ENCODE measurements at places on chromosomes 3 and 15.

DNA sequence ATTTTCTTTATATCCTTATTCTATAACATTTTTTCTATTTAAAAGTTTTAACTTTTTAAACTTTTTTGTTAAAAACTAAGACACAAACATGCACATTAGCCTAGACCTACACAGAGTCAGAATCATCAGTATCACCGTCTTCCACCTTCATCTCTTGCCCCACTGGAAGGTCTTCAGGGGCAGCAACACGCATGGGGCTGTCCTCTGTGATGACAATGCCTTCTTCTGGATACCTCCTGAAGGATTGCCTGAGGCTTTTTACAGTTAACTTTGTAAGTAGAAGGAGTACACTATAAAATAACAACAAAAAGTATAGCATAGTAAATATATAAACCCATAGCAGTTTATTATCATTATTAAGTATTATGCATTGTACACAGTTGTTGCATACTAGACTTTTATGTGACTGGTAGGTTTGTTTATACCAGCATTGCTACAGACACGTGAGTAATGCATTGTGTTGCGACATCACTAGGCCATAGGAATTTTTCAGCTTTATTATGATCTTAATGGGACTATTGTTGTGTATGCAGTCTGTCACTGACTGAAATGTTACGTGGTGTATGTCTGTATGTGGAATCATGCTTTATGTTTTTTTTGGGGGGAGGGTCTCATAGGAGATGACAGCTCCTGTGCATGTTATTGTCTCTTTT, 18.2 kb downstream of the ATP1B3 start:
- no peak overlapping the region for H3K4me3 ChIP-seq
- peaks cover 20% of the 10 kb centered on the region for H3K36me3 ChIP-seq
- H3K4me1 ChIP-seq: no peaks in the 10 kb centered on the region
- no peak for DNase-seq
- H3K27ac ChIP-seq: no peak overlapping the region
- H3K27me3 ChIP-seq: no peaks in the 10 kb centered on the region

DNA sequence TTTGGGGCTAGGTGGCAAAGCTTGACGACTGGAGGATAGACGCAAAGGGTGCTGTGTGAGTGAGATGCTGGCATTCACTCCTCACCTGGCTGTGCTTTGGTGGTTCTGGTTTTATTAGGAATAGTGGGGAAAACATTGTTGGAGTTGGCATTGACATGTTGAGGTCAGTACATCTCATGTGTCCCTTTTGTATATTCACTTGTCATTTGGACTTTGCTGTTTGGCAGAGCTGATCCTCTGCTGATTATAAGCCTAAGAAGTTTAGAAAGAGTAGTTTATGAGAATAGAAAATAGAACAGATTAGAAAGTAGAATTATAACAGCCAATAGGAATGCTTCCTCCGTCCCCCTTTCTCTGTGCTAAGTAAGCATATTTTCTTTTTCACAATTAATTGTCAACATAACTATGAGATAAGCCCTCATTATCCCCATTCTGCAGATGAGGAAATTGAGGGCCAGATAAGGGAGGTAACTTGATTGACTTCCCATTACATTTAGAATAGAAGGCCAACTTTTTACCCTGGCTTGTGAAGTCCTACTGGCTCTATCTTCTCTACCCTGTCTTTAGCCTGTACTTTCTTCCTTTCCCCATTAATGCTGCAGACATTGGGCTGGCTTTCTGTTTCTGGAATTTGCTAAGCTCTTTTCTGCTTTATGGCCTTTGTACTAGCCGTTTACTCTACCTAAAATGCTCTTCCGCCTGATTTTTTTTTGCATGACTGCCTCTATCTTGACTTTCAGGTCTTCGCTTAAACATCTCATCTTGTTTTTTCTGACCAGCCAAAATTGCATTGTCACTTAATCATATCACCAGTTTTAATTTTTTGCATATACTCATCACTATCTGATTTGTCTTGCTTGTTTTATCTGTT, 12.8 kb downstream of the ITPR1 start:
- peak; percentile 36 for DNase-seq
- no peak overlapping the region for H3K27ac ChIP-seq
- no peaks in the 10 kb centered on the region for H3K36me3 ChIP-seq
- peaks cover 46% of the 10 kb centered on the region for H3K4me1 ChIP-seq
- H3K4me3 ChIP-seq: no peak overlapping the region
- no peaks in the 10 kb centered on the region for H3K27me3 ChIP-seq

GRCh38 chr3:29318251-29318650, 37.4 kb downstream of the RBMS3 start:
- no peaks in the 10 kb centered on the region for H3K27me3 ChIP-seq
- no peak overlapping the region for H3K4me3 ChIP-seq
- no peak for DNase-seq
- no peaks in the 10 kb centered on the region for H3K36me3 ChIP-seq

- no peaks in the 10 kb centered on the region for H3K36me3 ChIP-seq
- H3K27me3 ChIP-seq: no peaks in the 10 kb centered on the region
- H3K4me1 ChIP-seq: peaks cover 45% of the 10 kb centered on the region
Observed at GRCh38 chr15:98715401-98715800, 67.1 kb downstream of the IGF1R start.

DNA sequence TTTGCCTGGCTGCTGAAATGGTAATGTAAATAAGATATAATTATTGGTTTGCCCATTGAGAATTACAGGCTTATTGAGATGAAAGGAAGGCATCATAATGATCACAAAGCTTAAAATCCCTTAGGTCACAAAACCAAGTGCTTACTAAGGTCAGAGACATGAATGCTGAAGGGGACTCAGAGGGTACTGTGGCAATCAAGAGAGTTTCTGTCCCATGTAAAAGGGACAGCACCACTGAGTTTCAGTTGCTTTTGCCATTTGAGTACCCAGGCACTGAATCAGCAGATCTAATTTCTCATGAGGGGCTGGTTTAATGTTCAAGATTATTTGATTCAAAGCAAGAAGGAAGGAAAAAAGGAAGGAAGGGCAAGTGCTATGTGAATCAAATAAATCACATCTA, 127.0 kb downstream of the PLOD2 start:
- H3K27me3 ChIP-seq: no peaks in the 10 kb centered on the region
- no peak overlapping the region for H3K27ac ChIP-seq
- no peaks in the 10 kb centered on the region for H3K4me1 ChIP-seq
- no peak for DNase-seq

DNA sequence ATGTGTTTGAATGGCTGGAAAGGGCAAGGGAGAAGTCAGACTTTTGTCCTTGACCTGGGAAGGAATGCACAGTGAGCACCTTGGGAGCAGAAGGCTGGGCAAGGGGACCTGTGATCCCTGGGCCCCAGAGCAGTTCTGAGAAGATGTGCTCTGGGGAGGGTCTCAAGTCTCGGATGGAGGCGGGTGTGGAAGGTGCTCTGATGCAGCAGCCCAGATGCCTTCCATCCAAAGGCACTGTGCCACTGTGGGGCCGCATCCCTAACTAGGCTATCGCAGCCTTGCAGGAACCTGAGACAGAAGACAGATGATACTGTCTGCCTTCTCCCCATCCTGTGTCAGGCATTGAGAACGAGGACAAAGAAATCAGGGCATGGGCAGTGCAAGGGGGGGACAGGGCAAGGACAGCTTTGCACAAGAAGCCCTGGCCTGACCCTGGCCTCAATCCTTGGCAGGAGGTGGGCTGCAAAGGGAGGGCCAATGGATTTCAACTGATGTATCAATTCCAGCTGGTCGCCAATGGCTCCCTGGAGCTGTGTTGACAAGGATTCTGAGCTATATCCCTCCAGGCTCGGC, 14.6 kb upstream of the PRKCD start:
- no peaks in the 10 kb centered on the region for H3K4me1 ChIP-seq
- H3K27me3 ChIP-seq: no peaks in the 10 kb centered on the region
- H3K36me3 ChIP-seq: no peaks in the 10 kb centered on the region
- no peak overlapping the region for H3K4me3 ChIP-seq
- H3K27ac ChIP-seq: no peak overlapping the region

DNA sequence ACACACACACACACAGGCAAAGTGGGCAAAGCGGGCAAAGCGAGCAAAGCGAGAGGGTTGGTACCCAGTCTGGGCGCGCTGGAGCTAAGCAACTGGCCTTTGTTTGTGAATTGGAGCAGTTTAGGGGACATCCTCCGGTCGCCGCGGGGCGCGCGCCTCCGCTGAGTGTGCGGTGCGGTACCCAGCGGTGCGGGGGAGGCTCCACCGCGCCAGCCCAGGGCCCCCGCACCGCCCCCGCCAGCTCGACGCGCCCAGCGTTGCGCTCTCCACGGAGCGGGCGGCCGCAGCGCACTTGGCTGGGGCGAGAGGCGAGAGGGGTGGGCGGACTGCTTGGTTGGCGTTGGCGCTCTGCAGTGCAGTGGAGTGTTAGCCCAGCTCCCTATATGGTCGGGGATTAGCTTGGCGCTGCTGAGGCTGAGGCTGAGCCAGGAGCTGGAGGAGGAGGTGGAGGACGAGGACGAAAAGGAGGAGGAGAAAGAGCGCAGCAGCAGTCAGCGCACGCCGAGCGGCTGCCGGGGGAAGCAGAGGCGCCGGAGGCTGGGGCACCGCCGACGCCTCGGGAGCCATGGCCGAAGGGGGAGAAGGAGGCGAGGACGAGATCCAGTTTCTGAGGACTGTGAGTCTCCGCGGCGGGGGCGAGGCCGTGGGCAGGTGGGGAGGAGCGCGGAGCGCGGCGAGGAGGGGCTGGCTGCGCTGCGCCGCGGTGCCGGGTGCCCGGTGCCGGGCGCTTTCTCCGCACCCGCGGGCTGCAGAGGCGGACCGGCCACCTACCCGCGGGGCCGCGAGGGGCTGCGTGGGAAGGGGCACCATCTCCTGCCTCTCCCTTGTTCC, at the start of gene RYR3:
RYR3 (plus strand) TSS at position 487 of the 831 bp plus-strand sequence; CDS start at position 566, 79 bp downstream.
- peak; percentile 84 for DNase-seq
- H3K36me3 ChIP-seq: no peaks in the 10 kb centered on the region
- peaks cover 53% of the 10 kb centered on the region for H3K27me3 ChIP-seq
- H3K4me3 ChIP-seq: peak within 1 kb of the TSS; percentile 62

- no peak overlapping the region for H3K4me3 ChIP-seq
- H3K27ac ChIP-seq: no peak overlapping the region
- peaks cover 44% of the 10 kb centered on the region for H3K27me3 ChIP-seq
- peaks cover 56% of the 10 kb centered on the region for H3K4me1 ChIP-seq
- no peak for DNase-seq
Observed at GRCh38 chr15:40084650-40085049, 24.0 kb downstream of the BMF start.

DNA sequence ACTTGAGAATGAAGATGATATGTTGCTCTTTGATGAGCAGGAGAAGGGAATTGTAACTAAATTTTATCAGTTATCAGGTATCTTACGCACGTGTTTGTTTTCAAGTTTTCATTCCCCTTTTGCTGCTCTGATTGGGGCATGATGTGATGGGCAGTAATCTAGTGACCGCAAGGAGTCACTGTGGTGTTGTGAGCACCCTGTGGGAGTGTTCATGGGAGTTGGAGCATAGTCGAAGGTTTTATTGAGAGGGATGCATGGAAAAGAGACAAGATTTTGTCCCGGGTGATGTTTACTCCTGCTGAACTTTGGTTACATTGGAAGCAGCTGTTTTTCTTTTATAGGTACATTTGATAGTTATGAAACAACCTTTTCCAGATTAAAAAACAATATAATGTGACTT, 2.1 kb downstream of the FAN1 start:
- H3K27me3 ChIP-seq: no peaks in the 10 kb centered on the region
- DNase-seq: no peak
- peaks cover 7% of the 10 kb centered on the region for H3K4me1 ChIP-seq
- no peak overlapping the region for H3K4me3 ChIP-seq
- no peak overlapping the region for H3K27ac ChIP-seq
- peaks cover 6% of the 10 kb centered on the region for H3K36me3 ChIP-seq

All from neural progenitor cell (in vitro differentiated cells).